ENCODE measurements at places on chromosomes 4 and X.

GRCh38 chr4:102089850-102090621 lies 255.2 kb downstream of the SLC39A8 start:
- DNase-seq: no peak

- DNase-seq: no peak
These were observed 12.7 kb downstream of the SLC6A8 start for GRCh38 chrX:153700376-153700945.

GRCh38 chr4:151143162-151143561 lies 43.7 kb downstream of the RPS3A start:
- DNase-seq: no peak

DNA sequence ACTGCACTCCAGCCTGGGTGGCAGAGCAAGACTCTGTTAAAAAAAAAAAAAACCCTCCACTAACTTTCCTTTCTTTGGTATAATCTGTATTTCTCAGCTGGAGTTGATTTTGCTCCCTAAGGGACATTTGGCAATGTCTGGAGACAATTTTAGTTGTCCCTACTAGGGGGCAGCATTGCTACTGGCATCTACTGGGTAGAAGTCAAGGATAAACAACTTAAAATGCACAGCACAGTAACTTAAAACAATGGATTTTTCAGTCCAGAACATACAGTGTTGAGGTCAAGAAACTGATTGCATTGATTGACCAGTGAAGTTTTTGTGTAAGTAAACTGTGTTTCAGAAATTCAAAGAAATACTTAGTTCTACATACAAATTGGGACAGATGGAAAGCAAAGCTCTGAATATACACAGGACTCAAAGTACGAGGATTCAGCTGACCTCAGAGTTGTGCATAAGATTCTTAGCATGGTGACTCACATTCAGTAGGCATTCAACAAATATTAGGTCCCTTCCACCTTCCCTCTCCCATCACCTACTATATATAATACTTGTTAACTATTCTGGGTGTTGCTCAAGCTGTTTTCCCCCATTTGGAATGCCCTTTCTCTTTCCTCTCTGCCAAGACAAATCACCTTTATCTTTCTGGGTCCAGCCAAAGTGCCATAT lies 8.8 kb downstream of the DDX53 start:
- no peak for DNase-seq

- no peak for DNase-seq
These were observed 41.4 kb downstream of the FAM114A1 start for GRCh38 chr4:38909015-38909414.

DNA sequence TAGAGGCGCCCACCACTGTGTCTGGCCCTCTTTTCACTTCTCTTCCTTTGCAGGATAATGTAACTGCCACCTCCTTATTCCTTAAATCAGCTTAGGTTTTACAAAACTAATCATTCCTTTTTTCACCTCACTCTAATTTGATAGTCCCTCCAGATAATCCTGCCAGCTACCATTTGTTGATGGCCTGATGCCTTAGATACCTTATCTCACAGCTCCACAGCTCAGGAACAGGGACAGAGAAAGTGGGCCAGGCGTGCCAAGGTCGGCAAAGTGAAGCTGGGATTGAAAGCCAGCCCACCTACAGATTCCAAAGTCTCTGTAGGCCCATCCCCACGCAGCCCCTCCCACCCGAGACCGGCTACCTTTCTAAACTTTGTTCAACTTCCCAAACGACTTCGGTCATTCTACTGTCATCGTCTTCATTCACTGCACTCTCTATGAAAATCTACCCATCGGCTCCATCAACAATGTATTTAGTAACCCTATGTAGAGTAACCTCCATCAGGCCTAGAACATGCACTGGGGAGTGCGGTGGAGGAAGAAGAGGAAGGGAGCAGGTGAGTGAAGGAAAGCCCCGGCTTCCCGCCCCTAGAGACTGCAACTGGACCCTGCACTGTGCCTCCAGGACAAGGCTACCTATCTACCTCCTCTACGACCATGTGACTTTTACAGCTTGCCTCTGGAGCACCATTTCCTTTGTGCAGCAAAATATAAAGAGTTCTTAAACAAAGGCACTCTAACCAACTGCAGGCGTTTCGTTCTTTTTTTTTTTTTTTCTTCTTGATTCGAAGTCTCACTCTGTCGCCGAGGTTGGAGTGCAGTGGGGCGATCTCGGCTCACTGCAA lies 1.5 kb downstream of the CASP6 start:
- no peak for DNase-seq

DNA sequence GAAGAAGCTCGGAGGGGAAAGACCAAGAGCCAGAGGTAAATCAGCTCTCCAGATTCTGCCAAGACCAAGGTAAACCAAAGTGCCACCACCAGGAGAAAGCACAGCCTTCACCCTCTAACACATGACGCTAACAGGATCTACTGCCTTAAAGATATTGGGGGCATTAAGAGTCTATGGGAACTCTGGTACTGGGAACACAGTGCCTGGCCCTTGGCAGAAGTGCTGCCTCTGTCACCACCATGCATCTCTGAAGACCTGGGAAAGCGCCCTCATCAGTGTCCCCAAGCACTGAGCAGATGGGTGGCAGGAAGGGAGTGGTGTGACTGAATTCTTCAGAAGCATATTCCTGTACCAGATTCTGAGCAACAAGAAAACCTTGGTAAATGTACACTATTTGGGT lies 1.3 kb downstream of the QDPR start:
- DNase-seq: no peak

DNA sequence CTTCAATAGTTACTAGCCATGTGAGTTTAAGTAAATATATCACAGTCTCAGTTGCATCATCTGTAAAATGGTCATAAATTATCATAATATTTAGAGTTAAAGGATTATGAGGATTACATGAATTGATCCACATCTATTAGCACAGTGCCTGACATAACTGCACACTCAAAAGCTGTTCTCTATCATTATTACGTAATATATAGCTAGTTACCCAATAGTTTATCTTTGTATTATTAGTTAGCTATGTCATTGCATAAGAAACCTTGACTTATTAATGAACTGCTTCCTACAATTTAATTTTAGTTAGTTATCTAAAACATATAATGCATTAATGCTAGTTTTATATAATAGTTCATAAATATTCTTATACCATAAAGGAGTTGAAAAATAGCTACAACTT lies 1076.9 kb upstream of the GRID2 start:
- no peak for DNase-seq

DNA sequence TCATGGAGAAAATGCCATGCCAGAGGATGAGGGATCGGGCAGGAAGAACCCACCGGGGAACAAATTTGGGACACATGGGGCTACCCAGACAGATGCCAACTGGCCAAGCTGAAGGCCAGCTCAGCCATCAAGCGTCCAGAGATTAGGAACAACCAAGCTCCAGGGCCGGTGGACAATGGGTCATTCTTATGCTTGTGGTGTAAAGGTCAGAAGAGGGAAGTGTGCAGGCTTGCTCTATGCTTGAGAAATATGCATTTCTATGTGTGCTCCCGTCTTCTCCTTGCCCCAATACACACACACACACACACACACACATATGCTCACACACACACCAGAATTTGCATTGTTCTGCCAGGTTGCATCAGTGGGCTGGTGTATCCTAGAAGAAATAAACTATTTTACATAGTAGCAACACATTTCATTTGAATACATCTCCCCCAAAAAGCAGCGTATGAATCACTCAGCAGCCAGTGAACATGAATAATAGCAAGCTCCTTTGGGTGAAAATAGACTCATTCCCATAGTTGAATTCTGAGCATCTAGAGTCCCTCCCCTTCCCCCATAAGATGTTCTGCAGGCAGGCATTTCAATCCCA lies 201.9 kb upstream of the PPARGC1A start:
- no peak for DNase-seq

DNA sequence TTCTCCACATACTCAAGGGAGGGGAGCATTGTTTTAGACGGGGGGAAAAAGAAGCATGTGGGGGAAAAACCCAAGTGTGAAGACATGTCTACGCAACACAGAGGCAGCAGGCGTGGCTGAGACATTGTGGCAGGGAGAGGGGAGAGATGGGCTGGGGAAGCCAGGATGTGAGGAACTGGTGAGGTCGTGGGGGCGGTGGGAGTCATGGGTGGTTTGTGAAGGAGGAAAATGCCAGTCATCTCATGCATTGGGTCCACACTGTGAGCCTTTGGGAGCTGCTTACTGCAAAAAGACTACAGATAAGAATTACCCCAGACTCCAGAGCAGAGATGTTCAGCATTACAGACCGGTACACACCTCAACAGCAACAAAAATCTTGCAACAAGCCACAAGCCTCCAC lies 2.1 kb downstream of the JAKMIP1 start:
- DNase-seq: no peak

GRCh38 chr4:121958777-121959176 lies 6.9 kb upstream of the TRPC3 start:
- DNase-seq: no peak

GRCh38 chr4:150421612-150422011 lies 160.3 kb upstream of the MAB21L2 start:
- no peak for DNase-seq

- DNase-seq: no peak
These were observed 40.1 kb upstream of the HELT start for GRCh38 chr4:184978211-184978610.

GRCh38 chrX:51568586-51568985 lies 50.1 kb downstream of the CENPVL3 start:
- DNase-seq: no peak

DNA sequence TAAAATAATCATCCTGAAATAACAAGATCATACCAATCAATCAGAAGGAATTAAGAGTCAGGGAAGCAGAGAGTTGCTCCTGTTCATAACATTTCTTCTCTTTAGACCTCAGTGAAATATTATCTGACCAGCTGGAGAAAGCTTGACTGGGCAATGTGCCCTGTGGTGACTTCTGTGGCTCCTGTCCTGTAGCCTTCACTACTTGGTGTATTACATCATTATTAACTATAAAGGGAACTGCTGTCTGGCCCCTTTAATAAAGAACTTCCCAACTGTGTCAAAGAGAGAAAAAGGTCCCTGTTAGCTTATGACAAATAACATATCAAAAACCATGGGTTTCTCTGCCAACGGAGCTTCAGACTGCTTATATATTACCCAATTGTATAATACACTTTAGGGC lies 18.0 kb downstream of the OPHN1 start:
- DNase-seq: no peak

GRCh38 chrX:8453611-8454010 lies 11.0 kb upstream of the VCX3B start:
- no peak for DNase-seq

- no peak for DNase-seq
These were observed 13.8 kb upstream of the ZNF674 start for GRCh38 chrX:46559062-46559461.

- no peak for DNase-seq
These were observed 4.3 kb downstream of the GIMD1 start for GRCh38 chr4:106364282-106364681.

GRCh38 chr4:24754571-24754970 lies 40.8 kb upstream of the SOD3 start:
- no peak for DNase-seq

GRCh38 chr4:164177753-164178152 lies 576.2 kb upstream of the SMIM31 start:
- DNase-seq: no peak

GRCh38 chrX:10615931-10616774 lies 4.2 kb downstream of the MID1 start:
- no peak for DNase-seq

DNA sequence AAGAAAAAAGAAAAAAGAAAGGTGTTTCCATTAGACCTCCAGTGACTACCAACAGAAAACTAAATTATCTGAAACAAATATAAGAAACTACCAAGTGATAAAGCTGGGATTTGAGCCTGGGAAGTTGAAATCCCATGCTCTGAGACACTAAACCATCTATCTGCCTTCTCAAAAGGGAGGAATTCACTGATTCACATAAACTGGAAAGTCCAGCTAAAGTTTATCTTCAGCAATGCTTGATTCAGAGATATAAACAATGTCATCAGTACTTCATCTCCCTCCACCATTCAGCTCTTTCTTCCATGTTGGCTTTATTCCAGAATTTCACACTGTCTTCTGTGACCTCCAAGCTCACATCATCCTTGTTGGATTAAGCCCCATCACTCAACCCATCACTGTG lies 96.3 kb downstream of the IQCM start:
- no peak for DNase-seq

DNA sequence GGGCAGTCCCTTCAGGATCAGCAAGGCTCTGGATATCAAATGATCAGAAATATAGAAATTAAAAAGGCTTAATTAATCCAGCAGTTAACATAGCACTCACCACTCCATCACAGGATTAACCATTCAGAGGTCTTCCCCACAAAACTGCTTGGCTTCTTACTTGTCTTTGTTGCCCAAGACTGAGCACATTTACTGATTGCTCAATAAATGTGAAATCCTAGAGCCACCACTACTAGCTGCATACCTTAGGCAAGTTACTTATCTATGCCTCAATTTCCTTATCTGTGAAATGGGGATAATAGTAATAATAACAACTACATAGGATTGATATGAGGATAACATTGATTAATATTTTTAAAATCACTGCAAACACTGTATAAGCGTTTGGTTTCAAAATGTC lies 124.2 kb downstream of the ARHGAP6 start:
- no peak for DNase-seq

DNA sequence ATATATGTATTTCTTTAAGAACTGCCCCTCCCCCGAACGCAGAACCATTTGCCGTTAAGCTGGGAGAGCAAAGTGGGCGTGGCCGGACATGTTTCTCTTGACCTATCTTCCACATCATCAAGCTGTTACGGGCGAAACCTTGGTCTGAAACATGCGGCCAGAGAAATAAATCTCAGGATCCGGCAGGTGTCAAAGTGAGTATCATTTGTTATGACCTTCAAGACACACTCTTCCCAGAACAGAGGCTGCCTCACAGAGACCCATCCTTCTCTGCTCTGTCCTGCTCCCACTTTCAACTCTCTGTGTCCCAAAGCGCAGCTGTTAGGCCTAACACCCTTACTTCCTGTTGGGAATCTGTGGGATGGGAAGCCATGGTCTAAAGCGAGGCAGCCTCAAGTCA lies at the start of gene MAGEB18:
TSS of gene MAGEB18 (plus strand) at position 70 of the 400 bp plus-strand sequence. CDS start 643 bp downstream, outside the sequence.
- DNase-seq: no peak

DNA sequence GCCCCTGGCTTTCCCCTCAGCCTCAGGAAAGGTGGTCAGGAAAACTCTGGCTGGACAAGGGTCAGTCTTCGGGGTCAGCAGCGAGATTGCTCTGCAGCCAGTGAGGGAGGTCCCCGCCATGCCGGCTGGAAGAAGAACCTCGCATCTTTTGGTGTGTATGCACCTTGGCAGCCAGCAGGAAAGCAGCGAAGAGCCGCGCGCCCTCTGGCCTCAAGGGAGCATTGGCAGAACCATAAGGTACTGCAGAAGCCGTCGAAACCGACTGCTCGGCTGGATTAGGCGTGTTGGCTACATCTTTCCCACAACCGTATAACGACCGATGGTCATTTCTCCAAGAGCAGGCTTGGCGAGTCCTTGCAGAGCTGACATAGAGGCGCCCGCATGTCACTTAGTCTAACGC lies 48.3 kb downstream of the GPR143 start:
- DNase-seq: no peak

GRCh38 chr4:96356591-96357370 lies 516.9 kb downstream of the PDHA2 start:
- no peak for DNase-seq

DNA sequence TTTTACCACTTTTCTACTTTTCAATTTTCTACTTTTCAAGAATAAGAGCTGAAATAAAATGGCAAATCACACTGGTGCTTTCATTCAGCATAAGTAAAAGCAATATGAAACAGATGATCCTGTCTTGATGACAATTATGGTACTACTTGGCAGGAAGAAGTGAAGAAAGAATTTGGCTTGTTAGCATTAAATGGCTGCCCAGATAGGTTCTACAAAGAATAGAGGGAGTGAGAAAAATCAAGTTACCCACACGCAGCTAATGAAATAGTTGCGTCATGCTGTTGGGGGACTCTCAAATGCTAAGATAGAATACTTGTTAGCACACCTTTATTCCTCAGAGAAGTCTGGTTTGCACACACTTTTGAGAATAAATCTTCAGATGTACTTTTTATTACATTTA lies 12.5 kb upstream of the LCORL start:
- DNase-seq: no peak
